ENCODE measurements at places on chromosomes 13 and 19.

GRCh38 chr13:87274209-87274819 is 396.9 kb upstream of the SLITRK5 start:
- DNase-seq, result peak; percentile 43

DNA sequence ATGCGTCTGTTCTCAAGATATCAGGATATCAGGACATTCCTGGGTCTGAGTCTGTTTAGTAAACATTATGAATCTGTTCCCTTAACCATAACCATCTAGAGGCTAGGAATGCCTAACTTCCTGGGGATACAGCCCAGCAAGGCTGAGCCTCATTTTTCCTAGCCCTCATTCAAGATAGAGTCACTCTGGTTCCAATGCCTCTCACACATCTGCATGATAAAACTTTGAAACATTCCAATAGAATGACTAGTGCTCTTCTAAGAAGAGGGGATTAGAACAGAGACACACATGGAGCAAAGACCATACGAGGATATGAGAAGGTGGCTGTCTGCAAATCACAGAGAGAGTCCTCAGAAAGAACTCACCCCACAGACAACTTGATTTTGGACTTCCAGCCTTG is 20.6 kb upstream of the CABP5 start:
- DNase-seq, result no peak

GRCh38 chr13:71880753-71881541 is 13.9 kb upstream of the DACH1 start:
- no peak for DNase-seq

GRCh38 chr13:101242720-101243119 is 173.6 kb downstream of the NALCN start:
- DNase-seq, result no peak

GRCh38 chr19:5144545-5145179 is 175.7 kb downstream of the KDM4B start:
- DNase-seq, result no peak

DNA sequence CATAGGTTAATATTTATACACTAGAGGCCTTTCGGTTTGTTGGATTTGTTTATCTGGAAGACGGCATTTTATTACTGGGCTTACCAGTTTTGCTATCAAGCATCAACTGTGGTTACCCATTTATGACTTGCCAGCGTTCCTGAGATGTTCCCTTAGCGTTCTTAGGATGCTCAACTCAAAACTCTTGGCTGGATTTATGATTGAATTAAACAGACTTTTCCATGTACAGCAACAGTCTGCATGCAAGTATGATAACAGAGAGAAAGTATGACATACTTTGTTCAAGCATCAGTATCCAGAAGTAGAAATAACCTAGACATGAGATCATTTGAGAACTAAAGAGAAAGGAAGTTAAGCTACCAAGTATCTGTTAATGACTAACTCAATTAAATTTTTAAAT is 29.9 kb upstream of the RNF113B start:
- DNase-seq, result no peak

DNA sequence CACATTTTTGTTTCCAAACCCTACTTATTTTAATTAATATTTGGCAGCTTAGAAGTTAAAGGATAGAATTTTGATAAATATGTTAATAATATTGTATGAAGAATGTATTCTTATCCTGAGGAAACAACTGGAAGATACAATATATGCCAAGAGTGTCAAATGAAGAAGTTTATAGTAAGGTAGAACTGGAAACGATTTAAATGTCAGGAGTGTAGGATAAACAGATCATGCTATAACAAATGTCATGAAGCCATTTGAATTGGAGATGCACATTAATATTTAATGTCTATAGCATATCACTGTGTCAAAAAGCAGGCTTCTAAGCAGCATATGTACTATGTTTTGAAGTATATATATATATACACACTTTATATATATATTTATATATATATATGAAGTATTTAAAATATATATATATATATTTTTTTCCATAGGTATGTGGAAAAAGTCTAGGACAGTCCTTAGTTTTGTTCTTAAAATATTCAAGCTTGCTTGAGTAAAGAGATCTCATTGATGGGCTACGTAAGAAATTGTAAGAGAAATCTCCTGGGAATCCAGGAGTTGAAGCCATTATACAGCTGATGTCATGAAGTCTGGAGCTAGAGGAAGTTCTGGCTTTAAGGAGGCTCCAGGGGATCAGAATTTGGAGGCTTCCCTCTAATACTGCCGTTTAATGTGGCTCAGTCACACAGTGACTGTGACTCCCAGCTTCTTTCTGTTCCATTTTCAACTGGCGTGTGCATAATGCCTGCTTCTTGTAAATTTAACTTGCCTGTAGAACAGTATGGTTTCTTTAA is 79.9 kb upstream of the MYCBP2 start:
- no peak for DNase-seq

- DNase-seq, result no peak
Observed at GRCh38 chr19:50005428-50005827, 19.7 kb downstream of the VRK3 start.

DNA sequence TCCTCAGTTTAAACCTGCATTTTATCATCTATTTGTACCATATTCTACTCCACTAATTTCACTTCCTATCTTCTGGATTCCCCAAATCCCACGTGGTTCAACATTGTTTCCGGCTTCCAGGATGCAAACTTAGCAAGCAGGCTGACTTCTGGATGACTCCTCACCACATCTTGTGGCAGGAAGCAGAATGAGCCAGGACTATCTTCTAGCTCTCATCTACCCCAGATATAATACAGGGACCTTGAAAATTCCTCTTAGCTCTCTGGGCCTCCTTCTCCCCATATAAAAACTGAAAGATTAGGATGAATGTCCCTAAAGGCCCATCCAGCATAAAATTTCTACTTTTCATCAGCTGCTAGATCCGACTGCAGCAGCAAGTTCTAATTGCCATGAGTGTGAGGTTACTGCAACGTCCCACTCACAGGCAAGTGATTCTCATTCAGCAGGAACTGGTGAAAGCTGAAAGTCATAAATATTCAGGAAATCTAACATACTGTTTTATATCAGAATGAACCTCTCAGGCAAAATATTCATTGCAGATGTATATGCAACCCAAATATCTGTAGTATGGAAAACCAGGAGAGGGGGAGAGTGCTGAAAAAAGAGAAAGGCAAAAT is 93.4 kb downstream of the KCTD12 start:
- DNase-seq, result no peak

DNA sequence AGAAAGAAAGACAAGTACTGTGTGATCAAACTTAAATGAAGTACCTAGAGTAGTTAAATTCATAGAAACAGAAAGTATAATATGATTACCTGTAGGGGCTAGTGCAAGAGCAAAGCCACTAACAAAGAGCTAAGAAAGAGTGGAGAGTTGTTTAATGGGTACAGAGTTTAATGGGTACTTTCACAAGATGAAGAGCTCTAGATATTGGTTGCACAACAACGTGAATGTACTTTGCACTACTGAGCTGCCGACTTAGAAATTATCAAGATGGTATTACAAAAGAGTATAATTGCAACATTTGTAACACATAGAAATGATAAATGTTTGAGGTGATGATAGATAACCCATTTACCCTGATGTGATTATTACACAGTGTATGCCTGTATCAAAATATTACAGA is 140.3 kb upstream of the GPC6 start:
- no peak for DNase-seq

- no peak for DNase-seq
Observed at GRCh38 chr13:87709947-87710346, 38.8 kb downstream of the SLITRK5 start.

DNA sequence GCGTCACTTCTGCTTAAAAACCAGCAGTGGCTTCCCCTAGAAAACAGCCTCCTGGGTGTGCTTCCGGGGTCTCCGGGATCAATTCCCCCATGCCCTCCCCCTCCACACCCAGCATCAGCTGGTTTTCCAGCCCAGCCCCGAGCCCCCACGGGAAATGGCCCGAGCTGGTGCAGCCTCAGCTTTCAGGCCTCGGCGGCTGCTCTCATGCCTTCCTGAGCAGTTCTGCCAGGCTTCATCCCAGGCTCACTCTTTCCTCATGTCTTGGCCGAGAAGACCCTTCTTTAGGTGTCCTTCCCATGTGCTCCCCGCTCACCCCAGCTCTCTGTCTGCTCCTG is 103.1 kb upstream of the RNF113B start:
- DNase-seq, result no peak

- DNase-seq, result no peak
Observed at GRCh38 chr13:44022196-44022595, 142.5 kb downstream of the LACC1 start.

- DNase-seq, result peak; percentile 40
Observed at GRCh38 chr13:20192158-20192835, 441 bp downstream of the GJB2 start.

GRCh38 chr13:92967923-92968322 is 258.7 kb upstream of the GPC6 start:
- peak; percentile 7 for DNase-seq

DNA sequence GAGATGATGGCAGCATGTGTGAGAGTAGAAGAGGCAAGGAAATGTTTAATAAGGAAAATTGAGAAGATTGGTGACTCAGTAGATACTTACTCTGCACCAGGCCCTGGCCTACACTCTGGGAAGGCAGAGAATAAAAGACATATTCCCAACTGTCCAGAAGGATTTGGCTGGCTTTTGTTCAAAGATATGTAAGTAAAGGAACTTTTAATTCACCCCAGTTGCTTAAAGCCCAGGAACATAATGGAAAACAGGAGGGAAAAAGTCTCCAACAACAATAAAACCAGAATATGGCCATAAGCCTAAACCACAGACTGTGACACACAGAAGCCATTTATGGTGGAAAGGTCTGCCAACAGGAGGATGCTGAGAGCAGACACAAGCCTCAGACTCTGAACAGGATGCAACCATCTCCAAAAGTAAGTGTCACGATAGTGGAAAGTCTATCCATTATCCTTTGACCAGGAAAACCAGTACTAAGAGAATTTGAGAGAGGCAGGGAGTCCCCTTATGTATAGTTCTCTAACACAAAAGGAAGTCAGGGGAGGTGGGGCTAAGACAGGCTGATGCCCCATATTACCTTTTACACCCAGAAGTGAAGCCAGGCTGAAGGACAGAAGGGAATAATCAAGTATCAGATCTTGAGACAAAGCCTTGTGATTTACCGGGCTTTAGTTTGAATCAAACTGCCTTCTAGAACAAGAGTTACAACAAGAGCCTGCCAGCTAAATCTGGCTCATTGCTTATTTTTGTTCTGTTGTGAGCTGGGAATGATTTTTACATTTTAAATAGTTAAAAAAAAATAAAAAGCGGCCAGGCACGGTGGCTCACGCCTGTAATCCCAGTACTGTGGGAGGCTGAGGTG is 169.5 kb upstream of the STARD13 start:
- no peak for DNase-seq

DNA sequence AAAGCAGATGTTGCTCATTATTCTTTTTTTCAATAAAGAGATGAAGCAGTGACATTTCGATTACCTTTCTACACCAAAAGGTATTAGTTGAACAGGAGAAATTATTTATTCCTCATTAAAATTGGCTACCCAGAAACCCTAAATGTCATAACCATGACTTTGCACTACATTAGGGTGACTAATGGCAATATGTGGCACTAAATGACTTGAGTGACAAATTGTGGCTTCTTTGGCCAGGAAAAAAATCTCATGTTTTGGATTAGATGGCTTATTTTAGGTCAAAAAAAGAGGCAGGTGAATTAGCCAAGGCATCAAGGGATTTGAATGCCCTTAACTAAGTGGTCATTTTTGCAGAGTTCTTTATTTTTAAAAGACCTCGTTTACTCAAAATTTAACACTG is 353.9 kb downstream of the NDFIP2 start:
- no peak for DNase-seq

DNA sequence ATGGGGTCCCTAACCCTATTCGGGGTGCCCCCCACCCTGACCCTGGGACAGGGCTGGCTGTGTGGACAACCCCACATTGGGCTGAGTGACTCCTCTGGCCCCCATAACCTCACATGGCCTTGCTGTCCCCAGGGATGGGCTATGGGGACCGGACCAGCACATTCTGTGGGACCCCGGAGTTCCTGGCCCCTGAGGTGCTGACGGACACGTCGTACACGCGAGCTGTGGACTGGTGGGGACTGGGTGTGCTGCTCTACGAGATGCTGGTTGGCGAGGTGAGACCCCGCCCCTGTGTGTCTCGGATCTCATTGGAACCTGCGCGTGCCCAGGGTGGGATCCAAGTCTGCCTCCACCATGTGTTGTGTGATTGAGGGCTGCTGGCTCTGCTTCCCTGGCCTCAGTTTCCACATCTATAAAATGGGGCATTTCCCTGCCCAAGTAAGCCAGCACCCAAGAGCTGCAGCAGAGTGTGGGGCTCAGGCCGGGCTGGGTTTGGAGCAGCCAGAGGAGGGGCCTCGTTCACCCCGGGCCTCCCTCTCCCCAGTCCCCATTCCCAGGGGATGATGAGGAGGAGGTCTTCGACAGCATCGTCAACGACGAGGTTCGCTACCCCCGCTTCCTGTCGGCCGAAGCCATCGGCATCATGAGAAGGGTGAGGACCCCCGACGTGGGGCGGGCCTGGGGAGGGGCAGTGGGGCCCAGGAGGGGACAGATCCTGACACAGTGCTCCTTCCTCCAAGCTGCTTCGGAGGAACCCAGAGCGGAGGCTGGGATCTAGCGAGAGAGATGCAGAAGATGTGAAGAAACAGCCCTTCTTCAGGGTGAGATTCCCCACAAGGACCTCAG is 4.9 kb downstream of the PTGER1 start:
- no peak for DNase-seq

DNA sequence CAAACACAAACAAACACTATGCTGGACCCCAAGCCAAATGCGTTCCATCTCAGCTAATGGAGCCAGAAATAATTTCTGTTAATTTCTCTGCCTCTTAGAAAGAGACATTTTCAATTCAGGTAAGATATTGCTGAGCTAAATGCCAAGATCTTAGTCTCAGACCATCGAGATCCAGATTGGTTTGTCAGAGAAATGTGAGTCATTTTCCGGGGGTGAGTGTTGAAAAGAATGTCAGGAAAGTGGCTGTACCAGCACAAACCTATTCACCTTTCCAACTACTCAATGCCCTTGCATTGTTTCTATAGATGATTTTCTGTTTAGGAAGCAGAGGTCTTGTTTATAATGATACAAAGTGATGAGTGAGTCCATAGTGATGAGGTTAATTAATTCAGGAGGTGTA is 266.8 kb upstream of the TSHZ3 start:
- no peak for DNase-seq

DNA sequence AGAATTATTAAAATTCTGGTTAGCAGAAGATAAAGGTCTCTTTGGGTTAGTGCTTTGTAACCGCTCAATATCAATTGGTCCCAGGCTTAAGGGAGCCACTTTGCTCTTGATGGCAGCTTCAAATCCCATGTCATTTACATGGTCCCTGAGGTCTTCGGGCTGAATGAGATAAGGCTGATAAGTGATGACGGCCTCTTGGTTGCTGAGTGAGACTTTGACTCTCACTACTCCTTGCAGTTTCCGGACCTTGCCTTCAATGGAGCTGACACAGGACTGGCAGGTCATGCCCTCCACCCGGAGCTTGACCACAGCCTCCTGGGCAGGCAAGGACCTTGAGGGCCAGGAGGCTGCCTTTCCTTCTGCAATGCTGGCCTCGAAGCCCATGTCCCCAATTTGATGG is 36.8 kb downstream of the ATP7B start:
- DNase-seq, result no peak

- no peak for DNase-seq
Observed at GRCh38 chr19:43524922-43525835, 1.8 kb downstream of the ETHE1 start.
